Epithelial cell of prostate (primary cell): ENCODE measurements at places on chromosomes 6 and 20.

- DNase-seq, result no peak
Measured at GRCh38 chr6:156808287-156808686, 31.1 kb downstream of the ARID1B start.

GRCh38 chr20:45861221-45862075, 4.0 kb downstream of the ZSWIM3 start:
- DNase-seq, result no peak

- DNase-seq, result no peak
Measured at GRCh38 chr6:114569669-114570068, 226.8 kb upstream of the HS3ST5 start.

DNA sequence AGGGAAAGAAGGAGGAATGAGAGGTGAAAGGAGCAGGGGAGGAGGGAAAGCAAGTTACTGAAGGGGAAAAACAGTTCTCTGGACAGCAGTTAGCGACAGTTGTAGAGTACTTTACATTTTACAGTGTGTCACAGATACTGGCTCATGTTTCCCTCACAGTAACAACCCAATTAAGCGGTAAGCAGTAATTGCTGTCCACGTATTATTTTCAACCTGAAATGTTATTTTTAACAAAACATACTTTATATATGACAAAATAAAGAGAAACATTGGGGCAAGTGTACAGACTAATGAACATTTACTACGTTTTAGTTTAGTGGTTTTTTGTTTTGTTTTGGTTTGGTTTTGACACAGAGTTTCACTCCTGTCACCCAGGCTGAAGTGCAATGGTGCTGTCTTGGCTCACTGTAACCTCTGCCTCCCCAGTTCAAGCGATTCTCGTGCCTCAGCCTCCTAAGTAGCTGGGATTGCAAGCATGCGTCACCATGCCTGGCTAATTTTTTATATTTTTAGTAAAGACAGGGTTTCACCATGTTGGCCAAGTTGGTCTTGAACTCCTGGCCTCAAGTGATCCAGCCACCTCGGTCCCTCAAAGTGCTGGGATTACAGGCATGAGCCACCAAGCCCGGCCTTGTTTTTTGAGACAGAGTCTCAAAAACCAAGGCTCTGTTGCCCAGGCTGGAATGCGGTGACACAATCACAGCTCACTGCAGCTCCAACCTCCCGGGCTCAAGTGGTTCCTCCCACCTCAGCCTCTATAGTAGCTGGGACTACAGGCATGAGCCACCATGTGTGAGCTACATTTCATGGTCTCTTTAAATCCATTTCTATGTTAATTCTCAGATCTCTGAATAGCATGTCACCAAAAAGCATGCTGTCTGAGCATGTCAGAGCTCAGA, 22.6 kb upstream of the BTN3A2 start:
- DNase-seq, result no peak

- DNase-seq, result peak; percentile 2
Measured at GRCh38 chr6:133512410-133513016, 271.4 kb downstream of the EYA4 start.

GRCh38 chr6:136783495-136784270, 8.6 kb downstream of the MAP3K5 start:
- no peak for DNase-seq

DNA sequence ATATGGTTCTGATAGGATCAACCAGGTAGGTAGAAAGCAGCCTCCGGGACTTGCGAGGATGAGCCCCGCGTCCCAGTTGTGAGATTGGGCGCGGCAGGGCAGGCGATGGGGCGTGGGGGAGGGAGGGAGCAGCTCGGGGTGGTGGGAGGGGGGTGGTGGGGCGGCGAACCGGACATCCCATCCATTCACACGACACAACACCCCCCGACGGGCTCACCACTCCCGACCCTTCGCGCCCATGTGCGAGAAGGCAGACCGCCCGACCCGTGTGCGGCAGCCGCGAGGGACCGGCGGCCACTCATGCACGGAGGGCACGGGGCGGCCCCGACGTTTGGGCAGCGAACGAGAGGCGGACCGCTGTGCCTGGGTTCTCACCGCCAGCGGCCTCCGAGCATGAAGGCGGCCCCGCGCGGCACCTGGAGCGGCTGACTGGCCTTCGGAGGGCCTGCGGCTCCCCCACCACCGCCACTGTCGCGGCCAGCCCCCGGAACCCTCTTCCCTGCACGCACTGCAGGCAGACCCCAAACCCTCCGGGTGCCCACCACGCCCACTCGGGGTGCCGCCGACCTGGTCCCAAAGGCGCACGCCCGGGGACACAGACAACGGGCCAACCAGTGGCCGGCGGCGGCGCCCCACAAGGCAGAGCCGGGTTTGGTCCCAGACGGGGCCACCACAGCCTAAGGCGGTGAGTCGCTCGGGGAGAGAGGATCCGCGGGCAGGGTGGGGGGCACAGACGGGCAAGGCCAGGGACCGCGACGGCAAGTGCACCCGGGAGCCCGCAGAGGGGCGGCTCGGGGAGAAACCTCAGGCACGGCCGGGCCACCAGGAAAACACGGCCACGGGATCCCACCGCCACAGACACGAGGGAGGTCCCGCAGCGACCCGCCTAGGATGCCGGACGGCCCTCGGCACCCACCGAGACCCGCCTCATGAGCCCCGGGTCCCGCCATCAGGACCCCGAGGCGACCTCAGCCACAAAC, 769.2 kb upstream of the DEFB115 start:
- no peak for DNase-seq

DNA sequence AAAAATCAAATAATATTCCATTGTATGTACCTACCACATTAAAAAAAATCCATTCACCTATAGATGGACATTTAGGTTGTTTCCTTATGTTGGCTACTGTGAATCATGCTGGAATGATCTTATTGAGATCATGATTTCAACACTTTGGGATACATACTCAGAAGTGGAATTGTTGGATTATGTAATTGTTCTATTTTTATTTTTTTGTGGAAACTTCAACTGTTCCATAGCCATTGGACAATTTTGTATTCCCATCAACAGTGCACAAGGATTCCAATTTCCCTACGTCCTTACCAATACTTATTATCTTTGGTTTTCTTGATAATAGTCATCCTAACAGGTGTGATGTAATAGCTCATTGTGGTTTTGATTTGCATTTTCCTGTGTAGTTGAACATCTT, 834.0 kb downstream of the MAFB start:
- DNase-seq, result no peak

GRCh38 chr6:45710304-45710821, 305.3 kb downstream of the CLIC5 start:
- DNase-seq, result no peak

GRCh38 chr6:13124131-13124530, 204.2 kb downstream of the TBC1D7 start:
- no peak for DNase-seq

- no peak for DNase-seq
Measured at GRCh38 chr6:446418-447366, 55.1 kb downstream of the IRF4 start.

GRCh38 chr6:92341201-92341600, 1078.2 kb downstream of the EPHA7 start:
- DNase-seq, result no peak

DNA sequence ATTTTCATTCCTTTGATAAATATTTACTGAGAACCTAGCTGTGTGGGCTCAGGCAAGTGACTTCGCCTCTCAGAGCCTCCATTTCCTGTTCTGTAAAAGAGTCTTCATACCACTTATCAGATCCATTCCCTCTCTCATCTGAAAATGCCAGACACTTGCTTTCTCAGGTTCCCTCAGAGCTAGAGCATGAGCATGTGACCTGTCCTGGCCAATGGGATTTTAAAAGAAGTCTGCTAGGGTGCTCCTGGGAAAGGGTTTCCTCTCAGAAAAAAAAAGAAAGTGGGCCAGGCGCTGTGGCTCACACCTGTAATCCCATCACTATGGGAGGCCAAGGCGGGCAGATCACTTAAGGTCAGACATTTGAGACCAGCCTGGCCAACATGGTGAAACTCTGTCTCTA, 5.3 kb downstream of the KCNB1 start:
- DNase-seq, result no peak
